Effector memory CD4-positive, alpha-beta T cell (primary cell): ENCODE measurements at places on chromosomes 5 and 9.

DNA sequence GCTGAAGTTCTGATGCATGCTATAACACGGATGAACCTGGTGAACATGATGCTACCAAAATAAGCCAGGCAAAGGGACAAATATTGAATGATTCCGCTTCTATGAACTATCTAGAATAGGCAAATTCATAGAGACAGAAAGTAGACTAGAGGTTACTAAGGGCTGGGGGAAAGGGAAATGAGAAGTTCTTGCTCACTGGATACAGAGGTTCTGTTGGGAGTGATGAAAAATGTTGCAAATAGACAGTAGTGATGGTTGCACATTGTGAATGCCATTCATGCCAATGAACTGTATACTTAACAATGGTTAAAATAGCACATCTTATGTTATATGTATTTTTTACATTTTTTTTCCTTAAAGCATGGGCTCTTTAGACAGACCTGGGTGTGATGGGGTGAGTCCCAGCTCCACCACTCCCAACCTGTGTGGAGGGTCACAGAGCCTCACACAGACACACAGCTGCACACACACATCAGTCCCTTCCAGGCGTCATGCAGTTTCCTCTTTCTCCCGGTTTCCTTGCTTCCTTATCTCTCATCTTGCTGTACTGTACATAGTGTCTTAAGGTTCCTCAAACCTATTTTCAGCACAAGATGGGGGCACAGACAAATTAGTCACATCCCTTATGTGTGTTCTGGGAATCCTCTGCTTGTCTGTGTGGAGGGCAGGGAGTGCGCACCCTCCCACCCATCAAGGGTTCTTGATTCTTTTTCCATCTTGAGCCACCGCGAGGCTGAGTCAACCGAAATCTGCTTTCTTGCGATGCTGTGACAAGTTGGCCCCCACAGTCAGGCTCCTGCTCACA lies 192.9 kb downstream of the CRB2 start:
- no peak for DNase-seq
- no peaks in the 10 kb centered on the region for H3K4me1 ChIP-seq
- no peaks in the 10 kb centered on the region for H3K27me3 ChIP-seq
- no peak overlapping the region for H3K27ac ChIP-seq

DNA sequence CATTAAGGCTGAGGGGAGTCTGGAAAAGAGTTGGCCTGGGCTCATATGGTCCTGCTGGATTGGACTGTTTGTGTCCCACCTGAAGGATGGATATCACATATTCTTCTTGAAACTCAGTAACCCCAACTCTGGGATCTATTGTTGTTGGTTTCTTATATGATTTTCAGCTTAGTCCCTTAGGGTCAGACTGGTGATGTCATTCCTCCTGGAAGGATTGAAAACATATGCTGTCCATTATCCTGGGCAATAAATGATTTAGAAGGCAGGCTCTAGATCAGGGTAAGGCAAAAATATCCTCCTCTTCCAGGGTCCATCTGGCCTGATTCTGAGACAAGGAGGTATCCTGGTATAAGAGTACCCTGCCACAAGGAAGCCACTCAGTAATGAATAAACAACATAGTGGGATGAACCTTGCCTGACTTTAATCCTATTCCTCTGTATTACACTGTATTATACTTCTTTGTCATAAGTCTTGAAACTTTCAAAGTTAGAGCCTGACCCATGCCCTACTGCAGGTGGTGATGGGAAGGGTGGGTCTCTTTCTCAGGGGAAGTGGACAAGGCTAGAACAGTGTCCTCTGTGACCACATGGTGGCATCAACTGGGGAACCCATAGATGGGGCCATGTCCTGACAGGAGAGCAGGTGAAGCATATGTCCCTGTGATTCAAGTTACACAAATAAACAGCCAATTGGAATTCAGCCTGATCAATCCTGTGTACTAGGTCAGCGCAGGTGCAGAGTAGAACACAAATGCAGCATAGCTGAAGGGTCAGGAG lies 454.4 kb upstream of the TRPC7 start:
- no peaks in the 10 kb centered on the region for H3K27me3 ChIP-seq
- H3K27ac ChIP-seq: no peak overlapping the region
- no peaks in the 10 kb centered on the region for H3K4me1 ChIP-seq

GRCh38 chr5:171168171-171168570 lies 140.9 kb upstream of the TLX3 start:
- H3K4me1 ChIP-seq: no peaks in the 10 kb centered on the region
- no peaks in the 10 kb centered on the region for H3K36me3 ChIP-seq
- H3K4me3 ChIP-seq: no peak overlapping the region
- H3K27ac ChIP-seq: no peak overlapping the region

DNA sequence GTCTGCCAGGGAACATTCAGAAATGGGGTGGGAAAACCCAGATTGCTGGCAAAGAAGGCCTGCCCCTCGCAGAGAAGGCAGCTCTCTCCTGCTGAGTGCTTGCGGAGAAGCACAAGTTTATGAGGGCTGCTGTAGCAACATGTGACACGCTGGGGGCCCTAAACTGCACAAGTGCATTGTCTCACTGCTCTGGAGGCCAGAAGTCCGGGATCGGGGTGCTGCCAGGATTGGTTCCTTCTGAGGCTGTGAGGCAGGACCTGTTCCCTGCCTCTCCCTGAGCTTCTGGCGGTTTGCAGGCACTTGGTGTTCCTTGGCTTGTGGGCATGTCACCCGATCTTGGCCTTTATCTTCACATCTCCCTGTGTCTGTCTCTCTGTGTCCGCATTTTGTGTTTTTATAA lies 75.6 kb upstream of the NEURL1B start:
- no peaks in the 10 kb centered on the region for H3K27me3 ChIP-seq
- no peak for DNase-seq
- no peak overlapping the region for H3K27ac ChIP-seq
- H3K36me3 ChIP-seq: no peaks in the 10 kb centered on the region
- H3K4me1 ChIP-seq: no peaks in the 10 kb centered on the region

- no peak overlapping the region for H3K27ac ChIP-seq
- no peaks in the 10 kb centered on the region for H3K4me1 ChIP-seq
- no peak for DNase-seq
- H3K27me3 ChIP-seq: no peaks in the 10 kb centered on the region
Measured at GRCh38 chr5:143585970-143586369, 182.5 kb upstream of the NR3C1 start.

GRCh38 chr9:88481933-88482332 lies 53.0 kb upstream of the NXNL2 start:
- DNase-seq: no peak
- H3K27me3 ChIP-seq: no peaks in the 10 kb centered on the region
- no peak overlapping the region for H3K4me3 ChIP-seq
- H3K4me1 ChIP-seq: no peaks in the 10 kb centered on the region

DNA sequence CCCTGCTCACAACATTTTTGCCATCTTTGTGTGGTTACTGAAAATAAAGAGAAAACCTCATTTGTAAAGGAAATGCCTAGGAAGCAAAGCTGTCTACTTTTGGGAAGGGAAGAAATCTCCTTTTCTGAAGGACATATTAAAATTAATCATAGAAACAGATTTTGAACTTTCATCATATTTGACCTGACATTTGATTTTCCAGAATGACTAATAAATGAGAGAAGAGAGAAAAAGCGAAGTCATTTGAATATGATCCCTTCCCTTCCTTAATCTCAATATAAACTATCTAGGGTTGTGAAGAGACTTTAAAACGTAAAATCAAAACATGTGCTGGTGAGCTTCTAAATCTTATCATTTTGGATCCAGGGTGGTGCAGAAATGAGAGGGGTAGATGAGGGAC lies 66.3 kb downstream of the FEM1C start:
- no peaks in the 10 kb centered on the region for H3K27me3 ChIP-seq
- no peak overlapping the region for H3K4me3 ChIP-seq
- H3K27ac ChIP-seq: no peak overlapping the region
- H3K4me1 ChIP-seq: no peaks in the 10 kb centered on the region
- no peaks in the 10 kb centered on the region for H3K36me3 ChIP-seq

- H3K27me3 ChIP-seq: no peaks in the 10 kb centered on the region
- no peak overlapping the region for H3K4me3 ChIP-seq
Measured at GRCh38 chr9:8727191-8727590, 927.6 kb upstream of the DMAC1 start.
